Activated naive CD4-positive, alpha-beta T cell treated with anti-CD3 and anti-CD28 coated beads for 36 hours (primary cell): ENCODE measurements at places on chromosomes 2 and 18. TPM values are rescaled to one million over a fixed set of nuclear protein-coding genes. Genes with fewer than 3 reads are reported as not detected.

The SIX3 gene
- not detected for total RNA-seq

- no peak for DNase-seq
These were observed 111.8 kb upstream of the SLC35G4 start for GRCh38 chr18:11497585-11497984.

The POMC gene
- total RNA-seq = 4.8 TPM

The CHMP3 gene
- 27.0 TPM for total RNA-seq

DNA sequence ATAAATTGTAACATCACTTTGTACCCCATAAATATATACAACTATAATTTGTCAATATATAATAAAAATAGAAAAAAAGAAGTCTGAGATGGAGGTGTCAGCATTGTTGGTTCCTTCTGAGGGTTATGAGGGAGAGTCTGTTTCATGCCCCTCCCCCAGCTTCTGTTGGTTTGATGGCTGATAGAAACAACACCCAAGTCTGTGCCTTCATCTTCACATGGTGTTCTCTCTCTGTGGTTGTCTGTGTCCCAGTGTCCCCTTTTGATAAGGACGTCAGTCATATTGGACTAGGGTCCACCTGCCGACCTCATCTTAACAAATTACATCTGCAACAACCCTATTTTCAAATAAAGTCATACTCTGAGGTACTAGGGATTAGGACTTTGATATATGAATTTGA, 20.3 kb upstream of the EHBP1 start:
- no peak for DNase-seq

DNA sequence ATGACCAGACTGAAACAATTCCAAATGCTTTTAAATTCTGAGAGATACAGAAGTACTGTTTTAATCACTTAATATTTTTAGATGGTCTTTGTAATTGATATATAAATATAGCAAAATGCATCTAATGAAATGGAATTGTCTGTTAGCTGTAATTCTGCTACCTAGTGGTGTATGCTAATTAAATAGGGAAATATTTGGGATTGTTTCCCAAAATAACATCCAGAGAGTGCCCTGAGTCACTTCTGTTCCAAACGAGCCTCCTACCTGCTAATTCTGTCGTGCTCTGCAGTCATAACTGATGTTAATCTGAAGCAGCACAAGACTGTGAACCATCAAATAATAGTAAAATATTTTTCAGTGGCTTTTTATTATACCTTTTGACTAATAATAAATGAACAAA, 71.4 kb upstream of the NOSTRIN start:
- no peak for DNase-seq

DNA sequence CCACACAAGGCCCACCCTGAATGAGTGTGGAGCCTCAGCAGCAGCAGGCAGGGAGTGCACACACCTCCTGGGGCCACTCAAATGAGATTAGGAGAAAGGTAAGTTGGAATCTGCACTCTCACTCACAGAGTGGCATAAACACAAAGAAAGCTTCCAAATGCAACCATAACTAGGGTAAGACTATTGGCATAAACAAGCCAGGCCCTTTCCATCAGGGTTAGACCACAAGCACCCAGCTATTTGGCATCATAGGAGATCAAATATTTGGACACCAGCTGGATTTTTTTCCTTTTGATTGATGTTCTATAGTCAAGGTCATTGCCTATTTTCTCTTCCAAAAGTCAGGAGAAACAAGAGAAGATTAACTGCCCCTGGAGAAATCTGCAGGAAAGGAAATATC, 471.5 kb downstream of the TXNL1 start:
- no peak for DNase-seq

- DNase-seq = no peak
These were observed 222.4 kb upstream of the APCDD1 start for GRCh38 chr18:10232062-10232461.

DNA sequence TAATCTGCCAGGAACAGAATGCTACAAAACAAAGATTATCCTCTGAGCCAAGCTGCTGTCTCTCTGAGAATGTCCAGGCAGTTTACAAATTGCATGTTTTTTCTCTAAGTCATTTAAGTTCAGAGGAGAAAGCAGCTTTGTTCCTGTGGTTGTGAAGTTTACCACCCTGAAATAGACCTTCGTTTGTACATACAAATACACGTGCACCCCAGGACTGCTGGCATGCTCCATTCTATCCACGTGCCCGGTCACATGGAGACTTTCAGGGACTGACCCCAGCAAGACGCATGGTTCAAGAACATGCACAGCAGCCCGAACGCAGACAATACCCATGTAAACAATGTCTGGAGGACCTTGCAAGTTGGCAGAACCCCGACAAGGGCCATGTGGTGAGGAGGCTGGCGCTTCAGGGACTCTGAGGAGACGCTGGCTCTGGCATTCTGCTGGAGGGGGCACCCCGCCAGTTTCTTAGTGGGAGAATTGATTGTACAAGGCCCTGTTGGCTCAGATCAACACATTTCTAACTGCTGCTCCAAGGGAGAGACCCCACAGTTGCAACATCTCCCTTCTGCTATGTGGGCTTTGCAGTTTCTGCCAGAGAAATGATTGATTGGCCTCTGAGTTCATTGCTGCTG, 33.3 kb downstream of the FAM178B start:
- no peak for DNase-seq

DNA sequence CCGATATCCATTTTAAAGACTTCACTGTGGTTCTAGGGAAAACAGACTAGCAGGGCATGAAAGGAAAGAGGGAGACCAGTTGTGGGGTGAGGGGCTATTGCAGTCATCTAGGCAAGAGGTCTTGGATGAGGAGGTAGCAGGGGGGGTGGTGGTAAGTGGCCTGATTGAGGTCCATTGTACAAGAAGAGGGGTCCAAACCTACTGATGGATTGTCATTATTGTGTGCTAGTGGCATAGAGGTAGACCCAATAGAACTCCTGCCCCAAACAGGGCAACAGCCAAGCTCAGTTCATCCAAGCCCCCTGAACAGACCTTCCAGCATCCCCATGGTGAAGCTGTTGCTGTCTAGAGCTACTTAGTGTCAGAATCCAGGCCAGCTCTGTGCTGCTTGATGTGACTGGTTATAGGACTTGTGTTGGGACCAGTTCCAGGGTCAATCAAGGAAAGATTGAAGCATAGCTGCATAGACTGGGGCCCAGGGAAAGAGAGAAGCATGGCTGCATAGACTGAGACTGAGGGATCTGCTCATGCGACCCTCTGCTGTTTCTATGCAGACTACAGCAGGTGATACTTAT, 7.0 kb downstream of the ASAP2 start:
- no peak for DNase-seq

- peak; percentile 25 for DNase-seq
These were observed 30.4 kb upstream of the GMCL1 start for GRCh38 chr2:69798909-69799526.
